ENCODE measurements at places on chromosomes 2 and 18. TPM values are rescaled to one million over a fixed set of nuclear protein-coding genes. Genes with fewer than 3 reads are reported as not detected.

DNA sequence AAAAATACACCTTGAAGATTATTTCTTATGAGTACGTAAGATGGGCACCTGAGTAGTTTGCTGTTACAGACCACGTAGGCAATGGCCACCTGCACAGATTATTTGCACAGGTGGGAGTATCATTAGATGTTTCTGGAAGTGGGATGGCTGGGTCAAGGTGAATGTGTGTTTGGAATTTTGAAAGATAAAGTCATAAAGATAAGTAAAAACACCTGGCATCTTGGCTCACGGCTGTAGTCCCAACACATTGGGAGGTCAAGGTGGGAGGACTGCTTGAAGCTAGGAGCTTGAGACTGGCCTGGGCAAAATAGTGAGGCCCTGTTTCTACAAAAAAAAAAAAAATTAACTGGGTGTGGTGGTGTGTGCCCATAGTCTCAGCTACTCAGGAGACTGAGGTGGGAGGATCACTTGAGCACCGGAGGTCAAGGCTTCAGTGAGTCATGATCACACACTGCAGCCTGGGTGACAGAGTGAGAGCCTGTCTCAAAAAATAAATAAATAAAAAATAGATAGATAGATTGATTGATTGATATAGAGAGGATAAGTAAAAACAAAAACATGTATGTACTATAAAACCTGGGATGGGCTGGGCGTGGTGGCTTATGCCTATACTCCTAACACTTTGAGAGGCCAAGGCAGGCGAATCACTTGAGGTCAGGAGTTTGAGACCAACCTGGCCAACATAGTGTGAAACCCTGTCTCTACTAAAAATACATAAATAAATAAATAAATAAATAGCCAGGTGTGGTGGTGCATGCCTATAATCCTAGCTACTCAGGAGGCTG, 30.4 kb downstream of the ODC1 start:
- no peak for DNase-seq
- H3K27ac ChIP-seq: no peak overlapping the region
- H3K27me3 ChIP-seq: no peaks in the 10 kb centered on the region
- no peak overlapping the region for H3K4me3 ChIP-seq
- peaks cover 8% of the 10 kb centered on the region for H3K36me3 ChIP-seq

GRCh38 chr2:43358410-43359201, 132.2 kb upstream of the ZFP36L2 start:
- H3K27me3 ChIP-seq: no peaks in the 10 kb centered on the region
- H3K27ac ChIP-seq: no peak overlapping the region
- H3K4me3 ChIP-seq: no peak overlapping the region
- H3K4me1 ChIP-seq: peaks cover 8% of the 10 kb centered on the region
- H3K36me3 ChIP-seq: no peaks in the 10 kb centered on the region
- DNase-seq: no peak

GRCh38 chr2:33380719-33381118, 95.7 kb upstream of the RASGRP3 start:
- peaks cover 4% of the 10 kb centered on the region for H3K4me1 ChIP-seq
- no peak overlapping the region for H3K27ac ChIP-seq
- H3K4me3 ChIP-seq: no peak overlapping the region
- DNase-seq: no peak
- no peaks in the 10 kb centered on the region for H3K36me3 ChIP-seq

DNA sequence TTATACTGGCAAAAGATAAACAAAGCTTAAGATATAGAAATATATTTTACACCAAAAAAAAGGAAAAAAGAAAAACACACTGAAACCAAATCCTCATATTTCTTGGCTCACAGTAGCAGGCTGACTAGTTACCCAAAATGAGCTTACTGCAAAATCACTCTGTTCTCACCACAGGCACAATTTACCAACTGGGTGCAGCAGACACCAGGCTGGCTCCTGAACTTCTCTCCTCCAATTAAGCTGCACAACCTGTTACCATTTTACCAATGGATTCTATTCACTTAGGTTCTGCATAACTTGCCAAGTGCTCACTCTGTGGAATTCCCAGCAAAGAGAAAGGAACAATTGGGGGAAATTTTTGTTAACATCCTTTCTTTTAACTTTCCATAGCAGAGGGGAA, 679.3 kb downstream of the ZEB2 start:
- no peak for DNase-seq
- no peaks in the 10 kb centered on the region for H3K27me3 ChIP-seq
- H3K36me3 ChIP-seq: no peaks in the 10 kb centered on the region

DNA sequence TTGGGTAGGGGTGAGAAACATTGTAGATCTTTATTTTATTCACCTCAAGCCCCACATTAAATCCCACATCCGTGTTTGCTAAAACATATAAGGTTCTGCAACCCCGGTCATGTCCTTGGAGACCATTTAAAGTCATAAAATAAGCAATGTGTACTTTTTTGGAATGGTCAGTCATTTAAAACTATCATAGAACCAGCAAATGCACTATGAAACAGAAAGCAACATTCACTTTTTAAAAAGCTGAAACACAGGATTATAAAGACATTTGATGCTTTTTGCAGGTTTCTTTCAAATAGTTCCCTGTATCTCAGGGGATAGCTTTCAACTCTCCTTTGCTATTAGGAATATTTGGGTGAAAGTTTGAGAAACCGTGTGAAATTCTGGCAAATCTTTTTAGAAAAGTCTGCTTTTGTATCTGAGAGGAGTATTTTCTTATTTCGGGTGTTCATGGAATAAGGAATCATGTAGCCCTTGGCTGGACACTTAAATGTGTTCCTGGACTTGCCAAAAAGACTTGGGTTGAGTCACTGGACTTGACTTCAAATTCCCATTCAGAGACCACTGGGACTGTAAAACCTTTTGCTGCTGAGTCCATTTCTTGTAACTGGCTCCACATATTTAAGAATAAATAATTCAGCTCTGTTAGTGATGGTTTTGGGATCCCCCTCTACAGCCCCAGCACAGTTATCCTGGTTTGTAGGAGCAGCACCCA, 5.9 kb upstream of the CETN1 start:
- no peaks in the 10 kb centered on the region for H3K27me3 ChIP-seq
- peaks cover 9% of the 10 kb centered on the region for H3K4me1 ChIP-seq
- H3K4me3 ChIP-seq: no peak overlapping the region

DNA sequence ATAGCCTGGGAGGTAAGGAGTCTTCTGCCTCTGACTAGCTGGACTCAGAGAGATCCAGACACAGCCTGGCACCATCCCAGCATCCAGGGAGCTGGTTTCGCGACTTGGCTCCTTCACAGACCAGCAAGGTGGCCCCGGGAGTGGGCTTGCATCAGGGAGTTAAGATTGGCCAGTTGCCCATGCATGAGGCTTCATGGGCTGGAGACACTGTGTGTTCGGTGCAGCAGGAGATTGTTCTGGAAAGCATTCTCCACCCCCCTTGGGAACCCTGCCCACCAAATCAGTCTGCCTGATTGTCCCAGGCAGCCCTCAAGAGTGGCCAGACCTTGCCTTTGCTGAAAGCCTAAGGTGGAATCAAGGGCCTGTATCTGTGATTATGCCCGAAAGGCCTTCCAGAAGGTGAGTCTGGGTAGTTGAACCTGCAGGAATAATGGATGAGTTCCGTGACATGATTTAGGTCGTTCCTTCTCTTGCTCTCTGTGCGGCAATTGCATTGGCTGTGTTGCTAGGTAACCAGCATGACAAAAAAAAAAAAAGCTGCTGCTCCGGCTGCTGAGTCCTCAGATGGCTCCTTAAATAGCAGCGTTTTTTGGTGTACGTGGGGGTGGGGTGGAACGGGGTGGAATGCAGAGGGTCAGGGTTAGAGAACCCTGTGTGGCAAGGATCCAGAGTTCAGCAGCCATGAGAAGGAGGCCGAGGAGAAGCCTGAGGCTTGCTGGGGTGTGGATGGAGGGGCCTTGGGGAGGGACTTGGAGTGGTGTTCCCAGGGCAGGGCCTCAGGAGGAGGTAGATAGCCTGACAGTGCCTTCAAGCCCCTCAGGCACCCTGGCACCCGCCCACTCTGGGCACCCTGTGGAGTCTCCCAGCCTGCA, 93.0 kb upstream of the MCFD2 start:
- H3K4me1 ChIP-seq: peaks cover 20% of the 10 kb centered on the region
- peak; percentile 83 for DNase-seq
- peaks cover 48% of the 10 kb centered on the region for H3K36me3 ChIP-seq
- no peaks in the 10 kb centered on the region for H3K27me3 ChIP-seq

- H3K27ac ChIP-seq: no peak overlapping the region
- H3K27me3 ChIP-seq: no peaks in the 10 kb centered on the region
- no peak for DNase-seq
- H3K36me3 ChIP-seq: no peaks in the 10 kb centered on the region
- H3K4me1 ChIP-seq: no peaks in the 10 kb centered on the region
Measured at GRCh38 chr2:40284797-40285196, 167.1 kb downstream of the SLC8A1 start.

DNA sequence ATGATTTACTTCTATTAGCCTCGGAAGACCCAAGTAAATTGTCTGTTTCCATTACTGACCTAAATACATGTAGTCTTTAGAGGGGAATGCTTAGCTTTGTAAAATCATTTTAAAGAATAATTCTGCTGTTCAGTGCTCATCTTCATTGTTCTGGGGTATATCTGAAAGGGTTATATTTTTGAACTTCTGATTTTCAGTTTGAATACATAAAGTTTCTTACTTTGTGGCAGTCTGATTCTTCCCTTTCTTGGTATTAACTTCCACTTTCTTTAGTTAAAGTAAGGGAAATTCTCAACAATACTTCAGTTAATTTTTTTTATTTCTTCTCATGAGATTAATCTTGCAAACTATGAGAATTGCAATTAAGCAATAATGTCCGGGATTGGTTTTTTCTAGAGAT, 148.4 kb downstream of the DOCK10 start:
- H3K4me1 ChIP-seq: no peaks in the 10 kb centered on the region
- no peaks in the 10 kb centered on the region for H3K36me3 ChIP-seq
- no peak for DNase-seq
- H3K4me3 ChIP-seq: no peak overlapping the region
- H3K27me3 ChIP-seq: no peaks in the 10 kb centered on the region

DNA sequence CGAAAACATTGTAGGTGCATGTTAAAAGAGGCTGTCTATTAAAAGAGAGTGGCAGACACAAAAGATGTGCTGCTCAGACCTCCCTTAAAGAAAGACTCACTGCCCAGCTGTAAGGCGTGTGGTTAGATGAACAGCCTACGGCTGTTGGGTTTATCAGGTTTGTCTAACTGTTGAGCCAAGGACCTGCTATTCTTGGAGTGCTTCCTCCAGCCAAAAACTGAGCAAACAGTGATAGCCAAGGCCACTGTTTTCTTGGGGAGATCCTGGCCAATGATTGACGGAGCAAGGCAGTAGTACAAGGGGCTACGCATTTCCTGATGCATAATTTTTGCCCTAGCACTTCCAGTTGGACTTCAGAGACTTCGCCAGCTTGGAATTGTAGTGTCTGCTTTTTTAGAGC, 1.4 kb upstream of the RAB3GAP1 start:
- H3K27me3 ChIP-seq: no peaks in the 10 kb centered on the region
- H3K4me1 ChIP-seq: peaks cover 19% of the 10 kb centered on the region
- H3K27ac ChIP-seq: peak overlapping the region; percentile 45
- H3K4me3 ChIP-seq: peak overlapping the region; percentile 8
- H3K36me3 ChIP-seq: no peaks in the 10 kb centered on the region

DNA sequence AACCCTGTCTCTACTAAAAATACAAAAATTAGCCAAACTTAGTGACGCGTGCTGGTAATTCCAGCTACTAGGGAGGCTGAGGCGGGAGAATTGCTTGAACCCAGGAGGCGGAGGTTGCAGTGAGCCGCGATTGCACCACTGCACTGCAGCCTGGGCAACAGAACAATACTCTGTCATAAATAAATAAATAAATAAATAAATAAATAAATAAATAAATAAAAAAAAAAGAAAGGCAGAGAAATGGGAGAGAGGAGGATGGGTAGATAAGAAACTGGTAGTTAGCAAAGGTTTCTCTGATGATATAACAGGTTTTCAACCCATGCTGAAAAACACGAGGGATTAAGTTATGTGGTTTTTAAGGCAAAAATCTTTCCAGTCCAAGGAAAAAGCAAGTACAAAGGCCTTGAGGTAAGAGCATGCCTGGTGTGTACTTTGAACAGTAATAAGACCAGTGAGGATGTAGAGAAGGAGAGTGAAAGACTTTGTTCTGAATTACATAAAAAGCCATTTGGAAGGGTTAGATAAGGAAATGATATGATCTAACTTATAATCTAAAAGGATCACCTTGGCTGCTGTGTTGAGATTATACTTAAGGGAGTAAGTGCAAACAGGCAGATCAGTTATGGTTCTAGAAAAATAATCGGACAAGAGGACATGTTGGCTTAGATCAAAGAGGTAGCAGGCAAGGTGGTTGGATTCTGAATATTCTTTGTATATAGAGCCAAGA, 159.3 kb downstream of the PTH2R start:
- no peaks in the 10 kb centered on the region for H3K4me1 ChIP-seq
- H3K4me3 ChIP-seq: no peak overlapping the region
- H3K36me3 ChIP-seq: no peaks in the 10 kb centered on the region
- H3K27me3 ChIP-seq: no peaks in the 10 kb centered on the region
- H3K27ac ChIP-seq: no peak overlapping the region

Gene PROC
- not detected for total RNA-seq

Gene GPR155
- total RNA-seq: 1.8 TPM

Gene TRPM8
- not detected for total RNA-seq

Gene SFT2D3
- total RNA-seq: 8.3 TPM

Gene REG1A
- total RNA-seq: 0.96 TPM

Gene MPP4
- not detected for total RNA-seq

Gene TRIM43
- not detected for total RNA-seq

All from ascending aorta (tissue), 2 donors.